Osteocyte (in vitro differentiated cells): ENCODE measurements at places on chromosomes 4 and X. TPM values are rescaled to one million over a fixed set of nuclear protein-coding genes. Genes with fewer than 3 reads are reported as not detected.

Gene ZXDA
- not detected in 2 replicates for total RNA-seq

Gene SRPX
- 41.7 and 48.0 TPM in 2 replicates for total RNA-seq

Gene CDX4
- not detected in 2 replicates for total RNA-seq

Gene FOXR2
- total RNA-seq: not detected in 2 replicates

Gene LRIT3
- total RNA-seq: 0.08 and 0.13 TPM in 2 replicates

Gene STOX2
- 0.19 and 0.68 TPM in 2 replicates for total RNA-seq

- H3K27me3 ChIP-seq: no peaks in the 10 kb centered on the region
- no peak overlapping the region for H3K27ac ChIP-seq
- no peaks in the 10 kb centered on the region for H3K4me1 ChIP-seq
- DNase-seq: no peak
Measured at GRCh38 chrX:42967681-42968300, 189.8 kb upstream of the PPP1R2C start.

- no peak overlapping the region for H3K27ac ChIP-seq
- no peaks in the 10 kb centered on the region for H3K27me3 ChIP-seq
- peaks cover 41% of the 10 kb centered on the region for H3K4me1 ChIP-seq
Measured at GRCh38 chr4:53009824-53010223, 147.7 kb downstream of the RASL11B start.

- H3K27me3 ChIP-seq: no peaks in the 10 kb centered on the region
- H3K4me1 ChIP-seq: peaks cover 2% of the 10 kb centered on the region
- peaks cover 18% of the 10 kb centered on the region for H3K36me3 ChIP-seq
- no peak overlapping the region for H3K4me3 ChIP-seq
- DNase-seq: no peak
- no peak overlapping the region for H3K27ac ChIP-seq
Measured at GRCh38 chrX:100625985-100626491, 10.6 kb downstream of the TSPAN6 start.

GRCh38 chr4:114180481-114180880, 201.0 kb upstream of the ARSJ start:
- H3K27me3 ChIP-seq: no peaks in the 10 kb centered on the region
- H3K27ac ChIP-seq: peak overlapping the region; percentile 9
- DNase-seq: no peak
- H3K36me3 ChIP-seq: peaks cover 5% of the 10 kb centered on the region

GRCh38 chr4:161554372-161554990, 609.3 kb downstream of the FSTL5 start:
- no peaks in the 10 kb centered on the region for H3K36me3 ChIP-seq
- DNase-seq: no peak
- peaks cover 24% of the 10 kb centered on the region for H3K4me1 ChIP-seq
- no peaks in the 10 kb centered on the region for H3K27me3 ChIP-seq

- no peaks in the 10 kb centered on the region for H3K4me1 ChIP-seq
- no peak for DNase-seq
- no peaks in the 10 kb centered on the region for H3K27me3 ChIP-seq
- H3K27ac ChIP-seq: no peak overlapping the region
Measured at GRCh38 chrX:57677132-57677858, 2.8 kb downstream of the NLRP2B start.

DNA sequence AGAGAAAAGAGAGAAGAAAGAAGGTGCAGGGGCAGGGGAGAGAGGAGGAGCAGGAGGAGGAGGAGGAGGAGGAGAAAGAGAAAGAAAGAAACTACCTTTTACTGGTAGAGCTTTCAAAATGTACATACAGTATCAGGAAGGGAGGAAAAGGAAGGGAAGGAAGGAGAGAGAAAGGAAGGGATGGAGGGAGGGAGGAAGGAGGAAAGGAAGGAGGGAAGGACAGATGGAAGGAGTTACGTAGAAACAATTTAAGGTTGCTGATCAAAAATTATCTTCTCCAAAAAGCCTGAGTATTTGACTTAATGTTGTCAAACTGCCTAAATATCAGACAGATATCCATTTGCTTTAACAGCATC, 13.4 kb downstream of the TBC1D9 start:
- H3K4me1 ChIP-seq: peaks cover 50% of the 10 kb centered on the region
- peak overlapping the region; percentile 16 for H3K4me3 ChIP-seq
- H3K27me3 ChIP-seq: no peaks in the 10 kb centered on the region
- peaks cover 4% of the 10 kb centered on the region for H3K36me3 ChIP-seq

DNA sequence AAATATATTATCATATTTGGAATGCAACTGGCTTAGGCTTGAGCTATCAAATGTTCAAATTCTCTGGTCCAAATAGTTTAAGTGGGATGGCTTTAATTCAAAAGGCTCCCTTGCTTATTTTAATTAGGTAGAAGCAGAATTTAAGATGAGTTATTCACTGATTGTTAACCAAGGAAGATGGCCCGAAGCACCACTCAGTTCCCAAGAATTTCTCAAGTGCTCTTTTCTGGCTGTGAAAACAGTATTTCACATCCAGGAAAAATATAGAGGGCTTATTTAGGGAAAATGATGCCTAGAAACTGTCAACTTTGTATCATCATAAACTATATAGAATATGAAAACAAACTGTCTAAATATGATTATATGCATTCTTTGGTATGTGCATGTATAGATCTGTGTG, 246.5 kb upstream of the SFRP2 start:
- no peaks in the 10 kb centered on the region for H3K36me3 ChIP-seq
- DNase-seq: no peak
- peak overlapping the region; percentile 76 for H3K27ac ChIP-seq
- H3K4me1 ChIP-seq: peaks cover 50% of the 10 kb centered on the region

- H3K27ac ChIP-seq: peak overlapping the region; percentile 87
- H3K27me3 ChIP-seq: no peaks in the 10 kb centered on the region
- peak; percentile 91 for DNase-seq
- H3K4me1 ChIP-seq: peaks cover 49% of the 10 kb centered on the region
Measured at GRCh38 chr4:7206911-7207567, 14.7 kb downstream of the SORCS2 start.

- H3K27me3 ChIP-seq: no peaks in the 10 kb centered on the region
- DNase-seq: no peak
- H3K36me3 ChIP-seq: peaks cover 58% of the 10 kb centered on the region
- no peak overlapping the region for H3K27ac ChIP-seq
Measured at GRCh38 chr4:113499696-113500095, 261.8 kb downstream of the CAMK2D start.

DNA sequence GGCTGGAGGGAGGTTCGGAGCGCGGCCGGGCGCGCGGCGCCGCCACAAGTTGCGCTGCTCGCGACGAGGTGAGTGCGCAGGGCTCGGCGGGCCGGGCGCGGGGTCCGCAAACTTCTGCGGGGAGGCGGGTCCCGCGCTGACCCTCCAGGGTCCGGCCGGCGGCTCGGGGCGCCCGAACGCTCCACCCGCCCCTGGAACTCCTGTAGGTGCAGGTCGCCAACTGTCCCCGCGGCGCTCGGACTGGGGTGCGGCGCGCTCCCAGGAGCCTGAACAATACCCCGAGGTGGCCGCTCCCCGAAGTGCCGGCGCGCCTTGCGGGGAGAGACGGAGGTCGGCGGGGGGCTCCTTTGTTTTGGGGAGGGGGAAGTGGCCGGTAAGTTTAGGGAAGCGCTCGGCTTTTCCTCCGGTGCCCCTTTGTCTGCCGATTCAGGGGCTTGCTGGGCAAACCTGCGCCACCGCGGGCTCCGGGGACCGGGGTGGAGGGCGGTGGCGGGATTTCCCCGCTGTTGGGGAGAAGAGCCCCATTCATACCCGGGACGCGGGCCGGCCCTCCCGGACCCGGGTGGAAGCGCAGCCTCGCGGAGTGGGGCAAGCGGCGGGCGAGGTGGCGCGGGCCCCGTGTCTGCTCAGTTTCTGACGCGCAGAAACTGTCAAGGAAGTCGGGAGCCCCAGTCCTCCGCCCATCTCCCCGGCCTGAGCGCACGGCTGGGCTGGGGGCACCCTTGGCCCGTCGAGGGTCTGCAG, 694 bp downstream of the TBL1X start:
- H3K27ac ChIP-seq: no peak overlapping the region
- peaks cover 47% of the 10 kb centered on the region for H3K4me1 ChIP-seq
- H3K27me3 ChIP-seq: no peaks in the 10 kb centered on the region
- no peak for DNase-seq

GRCh38 chrX:138034136-138034535, 468.2 kb downstream of the ZIC3 start:
- no peaks in the 10 kb centered on the region for H3K4me1 ChIP-seq
- no peaks in the 10 kb centered on the region for H3K27me3 ChIP-seq
- H3K36me3 ChIP-seq: no peaks in the 10 kb centered on the region
- no peak for DNase-seq
- H3K4me3 ChIP-seq: no peak overlapping the region

GRCh38 chr4:74527049-74527448, 82.1 kb downstream of the AREG start:
- no peak overlapping the region for H3K27ac ChIP-seq
- H3K4me1 ChIP-seq: peaks cover 13% of the 10 kb centered on the region
- no peak overlapping the region for H3K4me3 ChIP-seq
- no peak for DNase-seq
- H3K36me3 ChIP-seq: no peaks in the 10 kb centered on the region
- peaks cover 8% of the 10 kb centered on the region for H3K27me3 ChIP-seq

DNA sequence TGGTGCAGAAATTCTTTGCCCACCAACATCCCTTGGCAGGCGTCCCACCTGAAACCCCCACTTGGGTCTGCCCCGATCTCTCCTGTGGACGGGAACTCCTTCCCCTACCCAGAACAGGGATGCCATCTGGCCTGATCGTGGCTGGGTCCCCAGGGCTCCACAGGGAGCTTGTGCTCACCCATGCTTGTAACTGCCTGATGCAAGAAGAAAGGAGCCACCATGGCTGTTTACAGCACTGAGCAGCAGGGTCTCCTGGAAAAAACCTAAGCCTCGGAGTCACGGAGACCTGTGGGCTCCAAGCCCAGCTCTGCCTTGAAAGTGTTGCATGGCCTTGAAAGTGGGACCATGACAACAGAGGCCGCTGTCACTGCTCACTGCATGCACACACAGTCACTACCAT, 101.5 kb upstream of the AFAP1 start:
- no peaks in the 10 kb centered on the region for H3K36me3 ChIP-seq
- no peak overlapping the region for H3K4me3 ChIP-seq
- H3K4me1 ChIP-seq: no peaks in the 10 kb centered on the region
- no peak for DNase-seq
- H3K27ac ChIP-seq: no peak overlapping the region
- peaks cover 45% of the 10 kb centered on the region for H3K27me3 ChIP-seq
